ENCODE measurements at places on chromosomes 6 and 20.

- no peak for DNase-seq
Measured at GRCh38 chr6:119523556-119523955, 174.0 kb upstream of the MAN1A1 start.

- no peak for DNase-seq
Measured at GRCh38 chr6:79687759-79688158, 56.6 kb downstream of the SH3BGRL2 start.

DNA sequence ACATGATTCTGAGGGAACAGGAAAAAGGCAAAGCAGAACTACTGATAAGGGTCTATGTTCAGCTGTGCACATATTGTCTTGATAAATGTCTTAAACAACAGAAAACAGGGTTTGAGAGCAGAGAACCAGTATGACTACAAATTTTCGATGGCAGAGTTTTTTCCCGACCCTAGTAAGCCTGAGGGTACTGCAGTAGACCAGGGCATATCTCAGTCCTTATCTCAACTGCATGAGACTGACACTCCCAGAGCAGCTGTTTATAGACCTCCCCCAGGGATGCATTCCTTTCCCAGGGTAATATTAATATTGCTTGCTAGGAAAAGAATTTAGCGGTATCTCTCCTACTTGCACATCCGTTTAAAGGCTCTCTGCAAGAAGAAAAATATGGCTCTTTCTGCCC is 1176.8 kb upstream of the ADGRB3 start:
- no peak for DNase-seq

GRCh38 chr6:14925025-14925698 is 320.7 kb upstream of the JARID2 start:
- no peak for DNase-seq

- DNase-seq = no peak
Measured at GRCh38 chr6:89840538-89840937, 10.9 kb downstream of the CASP8AP2 start.

GRCh38 chr6:87465051-87465450 is 7.7 kb upstream of the SLC35A1 start:
- no peak for DNase-seq

DNA sequence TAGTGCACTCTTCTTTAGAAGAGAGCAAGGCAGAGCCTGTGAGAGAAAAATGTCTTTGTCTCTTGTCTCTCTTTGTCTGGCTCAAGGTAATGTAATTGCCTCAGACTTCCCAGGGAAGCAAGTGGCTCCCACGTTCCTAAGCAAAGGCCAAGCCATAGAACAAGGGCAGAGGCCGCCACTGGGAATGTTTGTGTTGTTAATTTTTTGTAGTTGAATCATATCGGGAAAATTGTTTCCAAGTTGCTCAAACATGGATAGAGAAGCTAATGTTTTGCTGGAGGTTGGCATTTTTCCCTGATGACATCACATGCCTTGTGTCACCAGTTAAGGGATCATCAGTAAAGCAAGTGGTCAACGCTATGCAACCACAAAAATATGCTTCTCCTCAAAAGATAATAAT is 211.5 kb upstream of the FOXA2 start:
- DNase-seq = no peak

GRCh38 chr20:10561302-10561701 is 112.5 kb downstream of the JAG1 start:
- no peak for DNase-seq

DNA sequence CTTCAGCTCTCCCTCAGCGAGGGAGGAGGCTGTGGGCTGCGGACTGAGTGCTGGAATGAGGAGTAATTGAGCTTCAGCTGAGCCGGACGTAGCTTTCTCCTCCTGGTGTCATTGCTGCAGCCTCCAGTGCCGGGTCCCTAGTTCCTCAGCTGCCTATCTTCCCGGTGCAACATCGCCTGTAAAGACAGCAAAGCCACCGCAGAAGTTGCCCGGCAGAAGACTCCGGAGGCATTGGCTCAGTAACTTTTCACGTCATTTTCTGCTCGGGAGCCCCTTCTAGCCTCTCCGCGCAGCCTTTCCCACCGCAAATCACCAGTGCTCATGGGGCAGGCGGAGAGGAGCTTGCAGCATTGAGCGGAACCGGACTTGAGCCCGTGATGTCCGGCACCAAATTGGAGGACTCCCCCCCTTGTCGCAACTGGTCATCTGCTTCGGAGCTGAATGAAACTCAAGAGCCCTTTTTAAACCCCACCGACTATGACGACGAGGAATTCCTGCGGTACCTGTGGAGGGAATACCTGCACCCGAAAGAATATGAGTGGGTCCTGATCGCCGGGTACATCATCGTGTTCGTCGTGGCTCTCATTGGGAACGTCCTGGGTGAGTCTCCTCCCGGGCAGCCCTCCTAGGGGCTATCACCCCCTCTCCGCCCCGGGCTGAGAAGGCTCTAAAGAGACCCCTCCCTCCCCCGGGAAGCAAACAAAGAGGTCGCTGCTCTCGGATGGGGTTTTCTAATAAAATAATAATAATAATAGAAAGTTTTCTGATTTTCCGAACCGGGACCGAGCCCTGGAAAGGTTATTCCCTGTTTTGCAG is at the start of gene HCRTR2:
HCRTR2 (plus strand) TSS at position 305 of the 816 bp plus-strand sequence; CDS start at position 378, 73 bp downstream.
- no peak for DNase-seq
